AG10803 (cell line): ENCODE measurements at places on chromosomes 3 and 15.

- peak; percentile 58 for DNase-seq
Measured at GRCh38 chr3:127658234-127658633, 14.5 kb upstream of the ABTB1 start.

GRCh38 chr15:89794627-89795241 lies 18.6 kb downstream of the MESP2 start:
- peak; percentile 33 for DNase-seq

DNA sequence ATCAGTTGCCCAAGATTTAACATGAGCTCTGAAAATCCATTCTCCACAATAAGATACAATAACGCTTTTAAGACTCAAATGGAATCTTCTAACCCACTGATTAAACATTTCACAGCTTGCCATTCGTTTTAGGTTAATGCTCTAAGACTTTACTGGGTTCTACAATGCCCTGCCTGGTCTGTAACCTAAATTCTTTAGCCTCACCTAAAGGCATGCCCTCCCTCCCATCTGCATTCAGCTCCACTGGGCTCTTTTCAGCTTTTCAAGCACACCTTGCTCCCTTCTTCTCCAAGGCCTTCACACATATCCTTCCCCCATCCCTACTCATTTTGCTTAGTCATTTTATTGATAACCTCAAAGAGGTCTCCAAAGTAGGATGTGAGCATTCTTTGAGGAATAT lies 290.9 kb downstream of the LSAMP start:
- no peak for DNase-seq

DNA sequence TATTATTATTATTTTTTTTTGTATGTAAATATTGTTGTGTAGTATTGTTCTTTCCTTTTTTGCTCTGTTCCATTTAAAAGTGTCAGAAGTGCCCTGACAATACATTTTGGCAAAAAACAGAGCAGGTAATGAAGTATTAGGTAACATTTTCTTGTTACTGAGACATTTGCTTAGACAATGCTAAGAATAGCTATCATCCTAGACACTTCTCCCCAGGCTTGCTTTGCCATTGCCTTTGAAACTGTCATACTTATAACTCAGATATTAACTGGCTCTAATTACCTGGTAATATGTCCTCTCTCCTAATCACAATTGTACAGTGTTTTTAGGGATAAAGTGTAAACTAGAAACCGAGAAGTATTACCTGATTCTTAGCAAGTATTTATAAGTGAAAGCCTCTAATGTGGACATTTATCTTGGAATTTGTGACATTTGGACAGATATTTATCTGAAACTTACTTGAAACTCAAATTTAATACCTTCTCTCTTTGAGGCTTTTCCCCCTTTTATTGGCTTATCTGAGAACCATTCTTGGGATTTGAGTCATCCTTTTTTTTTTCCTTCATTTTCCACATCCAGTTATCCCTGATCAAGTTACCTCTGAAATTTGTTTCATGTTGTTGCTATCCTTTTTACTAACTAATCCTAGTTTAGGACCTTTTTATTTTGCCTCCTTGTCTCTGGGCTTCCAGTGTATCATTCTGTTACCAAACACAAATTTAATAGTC lies 13.1 kb downstream of the ARIH1 start:
- DNase-seq, result no peak

GRCh38 chr3:39191111-39191510 lies 1.3 kb downstream of the XIRP1 start:
- DNase-seq, result peak; percentile 22

GRCh38 chr3:160065786-160066185 lies 77.2 kb downstream of the IL12A start:
- no peak for DNase-seq

- peak; percentile 82 for DNase-seq
Measured at GRCh38 chr15:60932051-60932915, 296.8 kb downstream of the RORA start.

DNA sequence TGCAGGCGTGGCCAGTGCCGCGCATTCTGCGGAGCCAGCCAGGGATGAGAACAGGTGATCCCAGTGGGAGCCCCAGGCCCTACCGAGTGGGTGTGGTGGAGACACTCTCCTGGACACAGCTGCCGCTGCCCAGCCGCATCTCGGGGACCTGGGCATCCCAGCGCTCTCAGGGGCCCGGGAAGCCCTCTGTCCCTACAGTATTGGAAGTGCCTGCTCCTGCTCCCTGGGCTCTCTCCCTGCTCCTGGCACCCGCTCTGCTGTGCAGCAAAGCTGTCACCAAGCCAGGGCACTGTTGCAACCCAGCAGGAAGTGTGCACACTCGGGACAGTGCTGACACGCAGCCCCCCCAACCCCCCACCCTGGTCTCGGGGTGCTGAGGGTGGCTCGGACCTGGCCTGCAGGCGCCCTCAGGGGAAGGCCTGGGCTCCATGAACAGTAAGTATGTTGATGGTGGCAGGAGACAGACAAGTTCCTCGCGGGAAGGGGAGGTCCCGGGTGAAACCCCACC lies 1177.4 kb upstream of the GBE1 start:
- DNase-seq, result no peak

DNA sequence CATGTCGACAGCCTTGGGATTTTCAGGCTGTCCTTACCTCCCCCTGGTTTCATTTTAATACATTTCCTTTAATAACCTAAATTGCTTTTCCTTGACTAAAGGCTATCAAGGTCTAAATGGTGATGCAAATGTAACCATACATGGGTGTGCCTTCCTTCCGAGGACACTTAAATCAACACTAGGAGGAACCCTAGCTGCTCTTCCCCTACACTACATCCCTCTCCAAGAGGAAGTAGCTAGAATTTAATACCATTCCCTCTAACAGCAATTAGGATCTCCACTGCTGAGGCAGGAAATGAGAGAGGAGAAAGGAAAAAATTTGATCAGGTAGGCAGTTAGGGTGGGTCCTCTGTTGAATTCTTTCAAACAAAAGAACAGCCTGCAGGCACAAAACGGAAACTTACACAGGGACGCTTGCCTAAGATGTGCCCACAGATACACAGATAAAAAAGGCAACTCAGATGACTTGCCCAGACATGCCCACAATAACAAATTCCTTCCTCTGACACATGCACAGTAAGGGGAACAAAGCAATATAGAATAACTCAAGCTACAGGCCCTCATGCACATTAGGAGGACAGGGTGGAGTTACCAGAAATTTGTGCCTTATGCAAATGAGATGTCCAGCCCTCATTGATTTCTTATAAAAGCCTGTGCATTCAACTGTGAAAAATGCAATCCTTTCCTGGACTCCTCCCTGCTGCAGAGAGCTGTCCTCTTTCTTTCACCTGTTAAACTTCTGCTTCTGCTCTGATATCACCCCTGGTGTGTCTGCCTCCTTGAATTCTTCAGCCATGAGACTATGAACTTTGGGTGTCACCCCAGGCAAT lies 1024.4 kb upstream of the CADM2 start:
- no peak for DNase-seq

- DNase-seq, result no peak
Measured at GRCh38 chr3:156516284-156516683, 38.6 kb downstream of the SSR3 start.

DNA sequence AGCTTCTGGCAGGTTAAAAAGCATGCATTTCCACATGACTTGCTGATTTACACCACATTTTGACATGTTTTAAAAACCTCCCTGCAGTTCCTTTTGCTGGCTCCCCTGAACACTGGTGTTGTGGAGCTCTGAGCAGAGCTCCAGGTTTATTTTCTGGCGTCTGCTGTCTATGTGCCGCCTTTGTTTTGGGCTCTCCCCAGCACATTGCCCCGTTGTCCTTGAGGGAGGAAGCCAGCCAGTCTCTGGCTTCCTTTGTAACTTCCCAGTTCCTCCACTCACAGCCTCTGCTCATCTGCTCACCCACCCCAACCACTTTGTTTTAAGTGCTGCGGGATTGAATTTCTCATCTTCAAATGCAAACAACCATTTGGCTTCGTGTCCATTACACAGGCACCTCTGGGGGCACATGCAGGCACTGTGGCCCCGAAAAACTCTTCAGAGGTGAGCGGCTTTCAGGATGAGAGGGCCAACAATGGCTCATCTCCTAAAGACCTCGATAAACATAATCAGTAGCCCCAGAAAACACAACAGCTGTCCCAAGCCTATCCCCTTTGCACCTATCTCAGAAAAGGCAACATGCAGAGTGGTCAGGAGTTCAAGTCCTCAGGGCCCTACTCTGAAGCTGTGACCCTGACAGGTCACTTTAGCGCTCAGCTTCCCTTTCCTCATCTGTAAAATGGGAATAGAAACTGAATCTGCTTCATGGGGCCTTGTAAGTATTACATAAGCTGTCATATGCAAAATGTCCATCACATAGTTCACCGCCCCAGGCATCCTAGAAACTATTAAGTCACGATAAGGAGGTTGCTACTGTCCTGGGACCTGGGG lies 1.3 kb upstream of the MEF2A start:
- peak; percentile 36 for DNase-seq

GRCh38 chr3:64228110-64228509 lies 2.8 kb upstream of the PRICKLE2 start:
- DNase-seq, result no peak

DNA sequence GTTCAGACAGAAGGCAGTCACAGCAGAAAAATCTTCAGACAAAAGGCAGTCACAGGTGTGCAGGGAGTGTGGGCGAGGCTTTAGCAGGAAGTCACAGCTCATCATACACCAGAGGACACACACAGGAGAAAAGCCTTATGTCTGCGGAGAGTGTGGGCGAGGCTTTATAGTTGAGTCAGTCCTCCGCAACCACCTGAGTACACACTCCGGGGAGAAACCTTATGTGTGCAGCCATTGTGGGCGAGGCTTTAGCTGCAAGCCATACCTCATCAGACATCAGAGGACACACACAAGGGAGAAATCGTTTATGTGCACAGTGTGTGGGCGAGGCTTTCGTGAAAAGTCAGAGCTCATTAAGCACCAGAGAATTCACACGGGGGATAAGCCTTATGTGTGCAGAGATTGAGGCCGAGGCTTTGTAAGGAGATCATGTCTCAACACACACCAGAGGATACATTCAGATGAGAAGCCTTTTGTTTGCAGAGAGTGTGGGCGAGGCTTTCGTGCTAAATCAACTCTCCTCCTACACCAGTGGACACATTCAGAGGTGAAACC lies 27.6 kb downstream of the ZNF589 start:
- no peak for DNase-seq

GRCh38 chr3:52650439-52650838 lies 35.3 kb downstream of the PBRM1 start:
- no peak for DNase-seq

DNA sequence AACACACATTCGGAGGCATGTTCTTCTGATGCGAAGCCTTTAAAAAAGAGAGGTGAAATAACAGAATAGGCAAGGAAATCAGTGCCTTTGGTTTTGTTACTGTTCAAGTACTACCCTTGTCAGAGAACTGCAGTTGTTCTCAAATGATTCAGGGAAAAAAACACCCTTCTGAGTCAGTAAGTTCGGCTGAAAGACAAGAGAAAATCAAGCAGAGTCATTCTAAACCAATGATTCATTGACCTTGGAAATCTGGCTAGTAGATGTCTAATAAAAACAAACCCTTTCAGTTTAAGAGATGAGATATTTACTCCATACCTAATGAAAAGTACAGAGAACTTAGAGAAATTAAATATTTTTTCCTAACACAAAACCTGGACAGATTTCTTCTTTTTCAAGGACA lies 72.7 kb upstream of the ABI3BP start:
- peak; percentile 85 for DNase-seq

DNA sequence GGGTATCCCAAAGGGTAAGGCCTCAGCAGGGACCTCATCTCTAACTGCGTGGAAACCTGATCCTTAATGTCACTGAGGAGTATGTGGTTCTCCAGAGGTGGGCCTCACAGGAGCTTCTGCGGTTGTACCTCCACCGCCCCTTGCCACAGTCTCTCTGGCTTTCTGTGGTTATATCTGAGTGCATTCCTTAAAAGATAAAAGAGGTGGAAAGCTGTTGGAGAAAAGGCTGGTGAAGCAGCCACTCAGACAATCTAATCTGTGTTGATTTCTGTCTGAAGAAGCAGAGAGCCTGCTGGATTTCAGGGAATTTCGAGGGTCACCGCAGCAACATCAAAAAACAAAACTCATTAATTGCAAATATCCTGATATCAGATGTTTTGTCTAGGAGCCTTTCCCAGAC lies 51.4 kb downstream of the SEMA6D start:
- no peak for DNase-seq

GRCh38 chr3:112002096-112002971 lies 3.6 kb downstream of the TAGLN3 start:
- no peak for DNase-seq

DNA sequence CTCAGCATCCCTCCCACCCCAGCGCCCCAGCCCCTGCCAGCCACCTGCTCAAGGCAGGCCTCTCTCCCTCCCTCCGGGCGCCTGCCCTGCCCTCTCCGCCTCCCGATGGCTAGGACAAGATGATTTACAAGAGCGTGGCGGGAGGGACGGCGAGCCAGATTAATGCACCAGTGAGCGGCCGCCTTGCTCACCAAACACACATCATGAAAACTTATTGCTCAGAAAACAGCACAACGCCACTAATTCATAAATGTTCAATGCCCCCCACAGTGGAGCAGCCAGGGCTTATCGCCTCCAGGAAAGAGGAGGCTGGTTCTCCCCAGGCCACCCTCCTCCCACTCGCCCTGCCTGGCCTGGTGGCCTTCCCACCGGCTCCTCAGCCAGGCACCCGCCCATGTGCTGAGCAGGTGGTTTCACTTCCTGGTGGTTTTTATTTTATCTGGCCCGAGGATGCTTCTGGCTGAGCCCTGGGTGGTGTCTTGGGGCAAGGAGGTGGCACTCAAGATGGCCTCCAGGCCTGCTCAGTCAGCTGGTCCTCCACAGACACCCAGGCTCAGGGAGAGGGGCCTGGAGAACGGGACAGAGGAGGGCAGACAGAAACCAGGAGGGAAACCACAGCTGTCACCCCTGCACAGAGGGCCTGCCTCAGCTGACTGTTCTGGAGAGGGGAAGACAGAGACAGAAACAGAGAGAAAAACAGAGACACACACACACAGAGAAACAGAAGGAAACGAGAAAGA lies 284.9 kb downstream of the UACA start:
- no peak for DNase-seq

DNA sequence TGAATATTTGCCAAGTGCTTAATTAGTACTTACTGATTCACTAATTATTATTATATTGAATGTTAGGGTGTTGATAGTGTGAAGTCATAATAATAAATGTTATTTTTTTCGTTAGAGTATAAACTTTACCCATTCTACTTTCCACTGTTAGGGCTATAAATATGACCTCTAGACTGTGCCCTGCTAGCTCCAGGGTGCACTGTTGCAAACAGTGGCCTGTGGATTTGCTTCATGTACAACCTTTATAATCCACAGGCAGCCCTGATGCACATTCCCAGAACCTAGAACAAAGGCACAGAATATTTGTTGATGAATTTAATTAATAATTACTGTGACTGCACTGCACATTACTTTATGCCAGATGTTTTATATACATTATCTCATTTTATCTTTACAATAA lies 28.8 kb upstream of the LEKR1 start:
- DNase-seq, result no peak
